Heart right ventricle (tissue), 16 donors: ENCODE measurements at places on chromosomes 2 and 18. TPM values are rescaled to one million over a fixed set of nuclear protein-coding genes. Genes with fewer than 3 reads are reported as not detected.
A peak's percentile ranks its signal among the peaks of the same experiment; 100 is the strongest.

DNA sequence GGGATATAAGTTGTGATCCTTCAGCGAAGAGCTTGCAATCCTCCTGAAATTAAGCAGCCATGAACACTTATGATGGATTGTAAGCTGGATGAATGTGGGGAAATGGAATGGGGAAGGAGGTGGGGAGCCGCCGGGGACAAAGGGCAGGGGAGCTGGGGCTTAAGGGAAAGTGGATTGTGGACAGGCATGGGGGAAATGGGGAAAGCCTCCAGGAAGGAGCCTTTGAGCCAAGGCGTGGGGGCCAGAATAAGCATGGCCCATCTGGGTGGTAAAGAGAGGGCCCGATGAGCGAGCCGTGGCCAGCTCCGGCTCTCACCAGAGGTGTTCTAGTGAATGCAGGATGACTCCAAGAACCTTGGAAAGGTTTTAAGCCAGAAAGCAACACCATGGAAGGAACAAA, 124.0 kb downstream of the SMAD7 start:
- H3K36me3 ChIP-seq, result no peaks in the 10 kb centered on the region
- H3K27ac ChIP-seq, result no peak overlapping the region
- H3K4me3 ChIP-seq, result no peak overlapping the region
- H3K4me1 ChIP-seq, result peaks cover 38% of the 10 kb centered on the region
- no peaks in the 10 kb centered on the region for H3K27me3 ChIP-seq
- no peak for DNase-seq

DNA sequence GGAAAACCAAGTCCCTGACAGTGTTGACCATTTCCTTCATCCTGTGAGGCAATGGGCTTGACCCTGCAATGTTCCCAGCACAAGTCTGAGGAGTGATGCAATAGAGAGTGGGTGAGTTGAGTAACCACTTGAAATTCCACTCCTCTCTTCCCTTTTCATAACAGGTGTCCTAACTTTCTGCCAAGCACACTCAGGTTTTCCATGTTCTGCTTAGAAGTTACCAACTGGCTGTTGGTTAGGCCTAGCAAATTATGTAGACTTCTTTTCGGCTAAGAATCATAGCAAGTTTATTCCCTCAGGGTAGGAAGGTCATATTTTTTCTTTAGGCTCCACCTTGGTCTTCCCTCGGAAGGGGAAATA, 11.5 kb downstream of the GNLY start:
- no peak overlapping the region for H3K4me3 ChIP-seq
- no peaks in the 10 kb centered on the region for H3K36me3 ChIP-seq
- no peaks in the 10 kb centered on the region for H3K27me3 ChIP-seq
- peaks cover 5% of the 10 kb centered on the region for H3K4me1 ChIP-seq
- peak overlapping the region; percentile 79 for H3K27ac ChIP-seq

- no peaks in the 10 kb centered on the region for H3K36me3 ChIP-seq
- H3K27me3 ChIP-seq, result no peaks in the 10 kb centered on the region
- H3K27ac ChIP-seq, result no peak overlapping the region
- no peaks in the 10 kb centered on the region for H3K4me1 ChIP-seq
- H3K4me3 ChIP-seq, result no peak overlapping the region
Observed at GRCh38 chr2:21779786-21780185, 656.0 kb downstream of the TDRD15 start.

- no peaks in the 10 kb centered on the region for H3K4me1 ChIP-seq
- peaks cover 24% of the 10 kb centered on the region for H3K36me3 ChIP-seq
- H3K27me3 ChIP-seq, result no peaks in the 10 kb centered on the region
- H3K27ac ChIP-seq, result no peak overlapping the region
Observed at GRCh38 chr2:66568650-66569300, 133.8 kb downstream of the MEIS1 start.

- DNase-seq, result no peak
- H3K27me3 ChIP-seq, result no peaks in the 10 kb centered on the region
- no peaks in the 10 kb centered on the region for H3K4me1 ChIP-seq
- no peak overlapping the region for H3K4me3 ChIP-seq
- no peak overlapping the region for H3K27ac ChIP-seq
Observed at GRCh38 chr2:63764630-63765029, 77.1 kb upstream of the UGP2 start.

DNA sequence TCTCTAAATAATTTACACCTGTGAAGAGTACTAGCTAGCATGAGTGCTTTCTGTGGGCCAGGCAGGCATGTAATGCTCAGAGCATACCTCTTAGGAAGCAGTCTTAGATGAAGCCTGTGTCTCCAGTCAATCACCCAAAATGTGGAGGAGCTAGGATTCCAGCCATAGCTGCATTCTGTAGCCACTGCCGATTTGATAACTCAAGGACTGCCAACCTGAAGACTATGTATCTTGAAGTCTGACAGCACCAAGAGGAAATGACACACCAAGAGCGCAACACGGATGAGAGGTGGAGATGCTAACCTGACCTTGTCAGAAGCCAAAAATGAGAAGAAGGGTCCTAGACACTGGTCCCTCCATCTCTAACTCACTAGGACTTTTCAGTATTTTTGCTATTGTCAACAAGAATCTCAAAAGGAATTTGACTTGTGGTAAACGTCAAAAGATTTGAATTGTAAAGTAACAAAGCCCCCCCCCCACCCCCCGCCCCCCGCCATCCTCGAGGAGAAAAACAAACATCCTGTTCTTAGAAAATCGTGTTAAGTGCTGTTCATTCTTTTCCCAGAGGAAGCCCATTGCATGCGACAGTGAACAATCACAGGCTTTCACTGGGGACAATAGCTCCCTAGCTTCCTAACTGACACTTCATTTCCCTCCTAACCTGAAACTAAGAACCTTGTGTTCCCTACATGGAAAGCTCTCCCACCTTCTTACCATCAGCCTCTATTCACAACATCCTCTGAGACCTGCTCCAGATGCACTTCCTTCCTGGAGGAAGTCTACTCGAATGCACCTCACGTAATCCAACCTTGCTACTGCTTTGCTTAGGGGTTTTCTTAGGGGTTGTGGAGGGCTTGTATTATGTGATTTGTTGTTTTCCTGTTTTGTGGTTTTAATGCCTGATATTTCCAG, 14.7 kb downstream of the CDC42EP3 start:
- peaks cover 98% of the 10 kb centered on the region for H3K4me1 ChIP-seq
- H3K27ac ChIP-seq, result peak overlapping the region; percentile 94
- H3K4me3 ChIP-seq, result no peak overlapping the region

The ANKRD30BL gene
- total RNA-seq, result not detected
